ENCODE measurements at places on chromosomes 2 and 18. TPM values are rescaled to one million over a fixed set of nuclear protein-coding genes. Genes with fewer than 3 reads are reported as not detected.
A peak's percentile ranks its signal among the peaks of the same experiment; 100 is the strongest.

Gene SEC11C
- 42.2 TPM for total RNA-seq

Gene CFAP65
- 0.52 TPM for total RNA-seq

Gene BOK
- 41.5 TPM for total RNA-seq

Gene DTNA
- 9.6 TPM for total RNA-seq

Gene ERBB4
- total RNA-seq, result 0.10 TPM

Gene CD8A
- 0.76 TPM for total RNA-seq

Gene ALKAL2
- not detected for total RNA-seq

Gene NEB
- total RNA-seq, result 0.34 TPM

Gene FER1L5
- 0.91 TPM for total RNA-seq

Gene ZNF516
- 32.0 TPM for total RNA-seq

- no peaks in the 10 kb centered on the region for H3K36me3 ChIP-seq
- peak overlapping the region; percentile 40 for H3K27ac ChIP-seq
- DNase-seq, result peak; percentile 59
- H3K4me3 ChIP-seq, result no peak overlapping the region
These were observed 5.0 kb downstream of the NT5DC4 start for GRCh38 chr2:112725545-112726457.

- H3K27ac ChIP-seq, result peak overlapping the region; percentile 82
- H3K36me3 ChIP-seq, result no peaks in the 10 kb centered on the region
- peaks cover 64% of the 10 kb centered on the region for H3K4me1 ChIP-seq
These were observed 316.5 kb downstream of the IRS1 start for GRCh38 chr2:226483143-226483542.

- DNase-seq, result no peak
- no peaks in the 10 kb centered on the region for H3K36me3 ChIP-seq
- no peaks in the 10 kb centered on the region for H3K4me1 ChIP-seq
- no peaks in the 10 kb centered on the region for H3K27me3 ChIP-seq
- no peak overlapping the region for H3K4me3 ChIP-seq
These were observed 214.4 kb upstream of the EPC2 start for GRCh38 chr2:148430101-148430500.

- H3K4me1 ChIP-seq, result no peaks in the 10 kb centered on the region
- H3K27ac ChIP-seq, result no peak overlapping the region
- DNase-seq, result no peak
- H3K4me3 ChIP-seq, result no peak overlapping the region
These were observed 160.3 kb upstream of the TCF4 start for GRCh38 chr18:55748227-55748738.

DNA sequence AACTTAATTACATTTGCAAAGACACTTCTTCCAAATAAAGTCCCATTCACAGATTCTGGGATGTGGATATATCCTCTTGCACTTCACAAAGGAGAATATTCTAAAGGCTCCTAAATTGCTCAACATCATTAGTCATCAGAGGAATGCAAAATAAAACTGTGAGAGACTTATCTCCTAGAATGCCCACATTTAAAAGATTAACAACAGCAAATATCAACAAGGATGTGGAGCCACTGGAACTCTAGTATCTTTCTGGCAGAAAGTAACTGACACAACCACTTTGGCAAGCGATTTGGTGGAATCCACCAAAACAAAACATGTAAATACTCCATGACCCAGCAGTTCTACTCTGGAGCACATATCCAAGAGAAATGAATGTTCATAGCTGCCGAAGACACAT is 4.6 kb downstream of the NEU2 start:
- no peaks in the 10 kb centered on the region for H3K27me3 ChIP-seq
- H3K36me3 ChIP-seq, result no peaks in the 10 kb centered on the region
- DNase-seq, result no peak
- H3K27ac ChIP-seq, result no peak overlapping the region
- no peak overlapping the region for H3K4me3 ChIP-seq
- H3K4me1 ChIP-seq, result peaks cover 12% of the 10 kb centered on the region

- H3K4me1 ChIP-seq, result peaks cover 54% of the 10 kb centered on the region
- no peak overlapping the region for H3K4me3 ChIP-seq
- H3K27me3 ChIP-seq, result no peaks in the 10 kb centered on the region
- H3K27ac ChIP-seq, result no peak overlapping the region
- no peaks in the 10 kb centered on the region for H3K36me3 ChIP-seq
These were observed 18.8 kb downstream of the SPRED2 start for GRCh38 chr2:65413610-65414009.

DNA sequence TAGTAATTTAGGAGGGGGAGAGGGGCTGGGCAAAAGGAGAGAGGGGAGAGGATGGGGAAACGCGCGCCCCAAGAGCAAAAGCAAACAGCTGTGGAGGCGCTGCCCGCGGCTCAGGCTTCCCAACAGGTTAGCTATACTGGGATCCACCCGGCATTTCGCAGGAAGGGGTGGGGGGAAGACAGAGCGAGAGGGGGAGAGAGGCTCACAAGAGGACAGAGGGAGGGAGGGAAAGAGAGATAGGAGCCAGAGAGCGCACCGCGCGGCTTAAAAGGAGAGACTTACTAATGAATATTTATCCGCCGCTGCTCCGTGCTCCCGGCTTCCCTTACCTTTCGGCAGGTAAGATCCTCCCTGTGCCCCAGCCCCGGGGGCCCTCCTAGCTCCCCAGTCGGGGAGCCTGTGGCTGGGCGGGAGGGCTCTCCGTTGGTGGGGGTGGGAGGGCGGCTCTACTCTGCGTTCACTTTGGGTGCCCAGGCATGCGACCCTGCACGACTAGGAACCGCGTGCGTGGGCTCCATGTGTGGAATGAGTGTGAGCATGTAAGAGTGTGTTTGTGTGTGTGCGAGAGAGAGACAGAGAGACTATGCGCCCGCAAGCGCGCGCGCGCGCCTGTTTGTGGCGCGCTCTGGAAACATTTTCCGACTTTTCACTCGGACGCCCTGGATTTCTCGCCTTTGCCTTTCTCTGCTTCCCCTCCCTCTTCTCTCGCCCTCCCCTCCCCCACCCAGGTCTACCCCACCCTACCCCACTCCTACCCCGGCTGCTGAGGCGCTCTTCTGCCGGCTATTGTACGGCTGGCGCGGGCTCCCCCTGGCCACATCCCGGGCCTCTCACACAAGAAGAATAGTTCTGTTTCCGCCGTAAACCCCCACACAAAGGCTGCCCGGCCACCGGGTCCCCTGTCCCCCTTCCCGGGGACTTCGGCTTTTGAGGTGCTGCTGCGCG is 7.2 kb upstream of the SIX3 start:
- H3K27me3 ChIP-seq, result no peaks in the 10 kb centered on the region
- no peak for DNase-seq
- no peaks in the 10 kb centered on the region for H3K36me3 ChIP-seq
- peaks cover 2% of the 10 kb centered on the region for H3K4me1 ChIP-seq
- no peak overlapping the region for H3K4me3 ChIP-seq

- H3K4me3 ChIP-seq, result no peak overlapping the region
- no peaks in the 10 kb centered on the region for H3K36me3 ChIP-seq
- no peaks in the 10 kb centered on the region for H3K4me1 ChIP-seq
- H3K27ac ChIP-seq, result no peak overlapping the region
- no peak for DNase-seq
These were observed 288.5 kb downstream of the TNS1 start for GRCh38 chr2:217714287-217714751.

DNA sequence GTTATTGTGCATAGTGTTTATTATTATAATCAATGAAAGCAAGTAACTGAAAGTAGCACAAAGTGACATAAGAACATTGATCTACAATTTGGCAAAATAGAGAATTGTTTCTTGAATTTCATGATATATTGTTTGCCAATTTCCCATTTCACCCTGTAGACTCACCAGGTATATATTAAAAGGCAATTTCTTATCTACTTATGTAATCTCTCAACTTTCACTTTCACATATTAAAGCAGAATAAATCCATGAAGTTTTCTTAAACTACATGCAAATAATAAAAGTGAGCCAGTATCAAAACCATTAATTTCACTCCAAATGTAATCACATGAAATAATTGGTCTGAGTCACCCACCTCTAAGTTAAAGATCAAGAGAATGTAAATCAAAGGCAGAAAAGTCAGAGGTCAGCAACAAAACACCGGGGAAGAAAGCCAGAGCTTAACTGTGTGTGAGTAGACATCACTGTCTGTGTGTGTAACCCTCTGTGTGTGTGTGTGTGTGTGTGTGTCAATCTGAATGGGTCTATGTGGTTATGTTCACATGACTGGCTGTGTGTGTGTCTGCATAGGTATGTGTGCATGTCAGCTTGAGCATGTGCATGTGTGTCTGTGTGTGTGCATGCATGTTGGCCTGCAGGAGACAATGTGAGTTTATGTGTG is 44.1 kb downstream of the ZNF385B start:
- H3K4me1 ChIP-seq, result peaks cover 15% of the 10 kb centered on the region
- no peak overlapping the region for H3K4me3 ChIP-seq
- H3K27ac ChIP-seq, result no peak overlapping the region

DNA sequence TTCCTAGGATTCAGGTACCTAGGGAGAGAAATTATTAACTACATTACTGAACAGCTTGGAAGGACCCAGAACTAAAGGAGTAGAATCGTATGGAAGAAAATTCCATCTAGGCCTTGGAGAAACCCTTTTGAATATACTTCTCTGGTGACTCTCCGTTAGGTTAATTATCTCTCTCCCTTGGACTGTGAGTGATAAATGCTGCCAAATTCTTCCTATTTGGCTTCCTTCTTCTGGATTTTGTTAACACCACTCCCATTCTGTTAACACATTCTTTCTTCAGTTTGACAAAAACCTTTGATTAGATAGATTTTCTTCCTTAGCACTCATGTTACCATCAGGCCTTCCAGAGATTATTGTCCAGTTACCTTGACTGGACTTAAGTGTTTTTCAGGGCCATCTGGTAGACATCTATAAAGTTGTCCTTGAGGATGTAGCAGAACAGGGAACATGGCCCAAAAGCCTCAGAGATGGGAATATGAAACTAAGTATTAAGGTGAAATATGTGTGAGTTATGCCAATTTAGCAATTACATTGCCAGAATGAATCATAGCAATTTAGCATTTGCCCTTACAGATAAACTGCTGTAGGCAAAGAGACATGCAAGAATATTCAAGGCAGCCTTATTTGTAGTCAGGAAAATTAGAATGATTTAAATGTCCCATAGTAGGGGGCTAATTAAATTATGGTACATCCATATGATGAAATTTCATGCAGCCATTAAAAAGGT is 6.7 kb downstream of the CYP27A1 start:
- no peaks in the 10 kb centered on the region for H3K36me3 ChIP-seq
- H3K4me1 ChIP-seq, result no peaks in the 10 kb centered on the region
- H3K27ac ChIP-seq, result no peak overlapping the region
- DNase-seq, result no peak
- H3K27me3 ChIP-seq, result no peaks in the 10 kb centered on the region

DNA sequence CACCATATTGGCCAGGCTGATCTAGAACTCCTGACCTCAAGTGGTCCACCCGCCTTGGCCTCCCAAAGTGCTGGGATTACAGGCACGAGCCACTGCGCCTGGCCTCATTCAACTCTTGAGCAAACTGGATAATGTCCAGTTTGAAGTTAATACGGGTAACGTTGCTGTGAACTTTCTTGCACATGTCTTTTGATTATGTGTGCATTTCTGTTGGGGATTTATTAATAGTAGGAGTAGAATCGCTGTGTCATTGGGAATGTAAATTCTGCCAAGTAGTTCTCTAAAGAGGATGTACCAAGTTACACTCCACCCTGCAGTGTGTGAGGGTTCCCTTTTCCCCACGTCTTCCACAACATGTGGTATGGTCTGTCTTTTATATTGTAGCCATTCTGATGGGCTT is 6.2 kb downstream of the IMPA2 start:
- H3K36me3 ChIP-seq, result no peaks in the 10 kb centered on the region
- H3K27ac ChIP-seq, result no peak overlapping the region
- H3K4me1 ChIP-seq, result peaks cover 9% of the 10 kb centered on the region
- no peak overlapping the region for H3K4me3 ChIP-seq

- DNase-seq, result no peak
- H3K4me3 ChIP-seq, result no peak overlapping the region
- H3K27ac ChIP-seq, result no peak overlapping the region
- no peaks in the 10 kb centered on the region for H3K27me3 ChIP-seq
These were observed 54.6 kb downstream of the DCC start for GRCh38 chr18:52394602-52395001.

GRCh38 chr18:48199399-48199798 is 209.8 kb downstream of the ZBTB7C start:
- no peak for DNase-seq
- no peak overlapping the region for H3K27ac ChIP-seq
- no peak overlapping the region for H3K4me3 ChIP-seq
- H3K4me1 ChIP-seq, result peaks cover 22% of the 10 kb centered on the region

- DNase-seq, result no peak
- no peak overlapping the region for H3K4me3 ChIP-seq
- H3K4me1 ChIP-seq, result no peaks in the 10 kb centered on the region
- H3K36me3 ChIP-seq, result no peaks in the 10 kb centered on the region
These were observed 352.5 kb upstream of the ZNF521 start for GRCh38 chr18:25704494-25704893.

- no peaks in the 10 kb centered on the region for H3K27me3 ChIP-seq
- H3K27ac ChIP-seq, result no peak overlapping the region
- no peak overlapping the region for H3K4me3 ChIP-seq
These were observed 468.4 kb downstream of the MBD2 start for GRCh38 chr18:53755914-53756609.

DNA sequence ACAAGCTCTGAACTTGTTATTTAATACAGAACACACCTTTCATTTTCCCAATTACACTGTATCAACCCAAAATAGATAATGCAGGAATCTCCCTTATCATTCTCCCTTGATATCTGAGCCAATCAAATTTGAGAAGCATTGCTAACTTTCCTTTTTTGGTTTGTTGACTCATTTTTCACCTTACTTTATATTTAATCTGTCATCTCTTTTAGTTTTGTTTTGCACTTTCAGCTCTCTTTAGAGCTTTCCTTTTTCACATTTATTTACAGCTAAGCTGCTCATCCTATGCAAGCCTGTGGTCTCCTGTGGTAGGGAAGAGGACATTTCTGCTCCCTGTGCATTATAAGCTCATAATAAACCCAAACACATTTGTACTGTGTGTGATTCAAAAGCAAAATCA is 50.1 kb downstream of the ITGAV start:
- no peaks in the 10 kb centered on the region for H3K36me3 ChIP-seq
- H3K27ac ChIP-seq, result no peak overlapping the region
- no peaks in the 10 kb centered on the region for H3K27me3 ChIP-seq
- H3K4me3 ChIP-seq, result no peak overlapping the region
- H3K4me1 ChIP-seq, result no peaks in the 10 kb centered on the region

DNA sequence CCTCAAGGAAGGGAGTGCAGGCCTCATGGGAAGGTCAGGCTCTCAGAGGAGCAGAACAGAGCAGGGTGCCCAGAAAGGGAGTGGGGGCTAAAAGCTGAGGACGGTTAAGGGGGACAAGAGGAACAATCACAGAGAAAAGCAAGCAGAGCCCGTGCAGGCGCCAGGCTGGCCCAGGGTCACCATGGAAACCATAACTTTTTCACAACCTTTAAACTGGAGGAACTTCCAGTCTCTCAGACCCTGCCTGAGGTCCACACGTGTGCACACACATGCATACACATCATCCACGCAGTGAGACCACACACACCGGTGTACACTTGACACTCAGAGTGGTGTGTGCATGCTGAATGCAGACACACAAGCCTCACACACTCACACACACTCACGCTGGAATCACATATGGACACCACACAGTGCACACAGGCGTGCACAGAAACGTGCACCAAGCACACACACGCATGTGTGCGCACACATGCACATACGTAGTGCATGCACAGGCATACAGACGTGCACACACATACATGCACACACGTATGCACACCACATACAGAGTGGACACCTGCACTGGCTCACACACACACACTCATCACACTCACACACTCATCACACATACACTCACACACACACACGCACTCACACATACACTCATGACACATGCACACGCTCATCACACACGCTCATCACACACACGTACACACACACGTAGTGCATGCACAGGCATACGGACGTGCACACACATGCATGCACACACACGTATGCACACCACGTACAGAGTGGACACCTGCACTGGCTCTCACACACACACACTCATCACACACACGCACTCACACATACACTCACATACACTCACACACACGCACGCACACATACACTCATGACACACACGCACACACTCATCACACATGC is 37.2 kb upstream of the SNED1 start:
- no peaks in the 10 kb centered on the region for H3K27me3 ChIP-seq
- no peaks in the 10 kb centered on the region for H3K4me1 ChIP-seq
- H3K4me3 ChIP-seq, result no peak overlapping the region
- H3K36me3 ChIP-seq, result no peaks in the 10 kb centered on the region
- H3K27ac ChIP-seq, result no peak overlapping the region
